ENCODE measurements at places on chromosomes 2 and 18. TPM values are rescaled to one million over a fixed set of nuclear protein-coding genes. Genes with fewer than 3 reads are reported as not detected.

- DNase-seq, result no peak
Observed at GRCh38 chr2:120251078-120251477, 1.6 kb upstream of the RALB start.

DNA sequence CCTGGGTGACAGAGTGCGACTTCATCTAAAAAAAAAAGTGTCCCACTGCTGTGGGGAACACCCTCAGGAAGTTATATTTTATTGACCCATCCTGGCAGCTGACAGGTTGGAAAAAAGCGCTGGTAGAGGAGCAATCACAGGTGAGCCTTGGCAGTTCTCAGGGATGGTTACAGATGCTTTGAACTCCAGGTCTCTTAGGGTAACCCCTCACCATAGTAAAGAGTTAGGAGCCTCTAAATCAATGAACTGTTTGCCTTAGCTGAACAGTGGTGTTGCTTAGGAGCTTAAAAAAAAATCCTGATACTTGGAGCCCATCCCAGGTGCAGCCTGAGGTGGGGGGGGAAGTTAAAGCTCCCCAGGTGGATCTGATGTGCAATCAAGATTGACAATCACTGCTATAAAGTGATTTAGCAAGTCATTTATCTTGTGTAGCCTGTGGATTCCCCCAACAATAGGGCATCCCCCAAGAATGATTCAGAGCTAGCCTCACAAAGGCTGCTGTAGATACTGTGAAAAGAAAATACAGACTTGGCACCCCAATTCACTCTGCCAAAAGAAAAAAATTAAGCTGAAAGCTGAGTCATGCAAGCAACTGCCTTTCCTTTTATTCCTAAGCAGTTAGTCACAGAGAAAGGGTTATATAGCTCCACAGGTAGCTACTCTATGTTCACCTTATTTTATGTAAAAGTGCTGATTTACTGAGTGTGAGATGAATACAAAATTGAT is 14.8 kb downstream of the SLC16A14 start:
- no peak for DNase-seq

DNA sequence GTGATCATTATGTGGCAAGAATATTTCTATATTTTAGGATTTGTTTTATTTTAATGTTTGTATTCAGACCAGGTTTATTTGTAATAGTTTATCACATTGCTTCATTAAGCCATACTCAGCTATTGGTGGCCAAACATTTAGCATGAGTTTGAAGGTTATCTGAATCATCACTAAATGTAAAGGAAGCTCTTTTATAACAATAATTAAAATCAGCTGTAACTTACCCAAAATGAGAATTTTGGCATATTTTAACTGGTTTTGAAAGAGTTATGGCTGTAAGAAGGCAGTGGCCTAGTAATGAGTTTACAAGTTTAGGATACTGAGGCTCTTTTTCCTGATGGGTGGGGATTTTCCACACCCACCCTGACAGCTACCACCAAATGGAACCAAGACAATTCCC is 177.8 kb downstream of the EN1 start:
- DNase-seq, result no peak

GRCh38 chr18:24603151-24603550 is 142.7 kb downstream of the HRH4 start:
- no peak for DNase-seq

DNA sequence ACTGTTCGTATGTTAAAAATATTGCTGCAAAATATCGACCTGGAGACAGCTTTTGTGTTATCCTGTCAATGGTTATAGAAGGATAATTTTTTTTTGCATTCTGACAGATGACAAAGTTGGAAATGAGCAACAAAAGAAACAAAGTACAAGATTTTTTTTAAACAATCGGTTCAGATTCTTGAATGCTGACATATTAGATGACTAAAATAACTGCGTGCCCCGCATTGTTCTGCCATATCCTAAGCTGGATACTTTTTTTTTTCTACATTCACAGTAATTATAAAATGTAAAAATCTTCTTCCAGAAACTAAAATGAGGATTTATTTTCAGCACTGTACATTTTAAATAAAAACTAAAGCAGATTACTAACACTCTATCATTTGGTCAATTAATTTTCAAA is 67.1 kb downstream of the ABCG8 start:
- DNase-seq, result no peak

- no peak for DNase-seq
Observed at GRCh38 chr2:64941801-64942200, 47.4 kb upstream of the SLC1A4 start.

DNA sequence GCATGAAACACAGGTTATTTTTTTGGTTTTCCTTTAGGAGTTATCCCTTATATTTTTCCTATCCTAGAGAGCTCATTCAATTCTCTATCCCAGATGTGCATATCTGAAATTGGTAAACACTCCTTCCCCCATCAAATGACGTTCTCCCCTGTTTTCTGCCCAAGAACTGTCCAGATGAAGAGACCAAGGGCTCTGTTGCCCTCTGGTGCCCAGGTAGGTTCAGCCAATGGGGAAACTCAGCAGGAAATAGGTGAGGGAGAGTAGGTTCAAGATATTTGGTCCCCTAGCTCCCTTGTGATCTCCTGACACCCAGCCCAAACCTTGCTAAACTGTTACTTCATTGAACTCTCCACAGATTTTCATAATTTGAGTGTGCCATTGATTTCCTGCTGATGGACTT is 14.1 kb upstream of the INO80C start:
- no peak for DNase-seq

DNA sequence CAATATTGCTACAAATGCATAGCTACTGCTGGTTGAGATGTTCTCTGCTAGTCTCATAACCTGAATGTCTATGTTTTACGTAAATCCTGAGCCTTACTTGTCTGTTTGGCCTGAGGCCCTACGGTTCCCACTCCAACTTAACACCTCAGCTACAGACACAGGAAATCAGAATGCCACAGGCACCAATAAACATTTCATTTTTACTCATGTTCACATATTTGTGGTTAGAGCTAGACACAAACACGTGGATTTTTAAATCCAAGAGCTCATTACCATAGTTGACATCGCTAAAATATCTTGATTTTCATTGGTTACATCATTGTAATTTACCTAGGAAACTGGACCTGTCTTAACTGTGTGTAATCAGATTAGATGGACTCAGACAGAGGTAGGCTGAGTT is 263.8 kb upstream of the CDH19 start:
- no peak for DNase-seq

ANKRD62 gene
- total RNA-seq, result not detected

RFTN2 gene
- total RNA-seq, result 18.9 TPM

KIDINS220 gene
- 113 TPM for total RNA-seq

GULP1 gene
- total RNA-seq, result 80.9 TPM

OBSL1 gene
- 88.7 TPM for total RNA-seq

Data from thoracic aorta (tissue), 2 donors.